ENCODE measurements at places on chromosomes 1 and 21.

GRCh38 chr1:12064073-12064969, 1.2 kb downstream of the TNFRSF8 start:
- no peak for DNase-seq

DNA sequence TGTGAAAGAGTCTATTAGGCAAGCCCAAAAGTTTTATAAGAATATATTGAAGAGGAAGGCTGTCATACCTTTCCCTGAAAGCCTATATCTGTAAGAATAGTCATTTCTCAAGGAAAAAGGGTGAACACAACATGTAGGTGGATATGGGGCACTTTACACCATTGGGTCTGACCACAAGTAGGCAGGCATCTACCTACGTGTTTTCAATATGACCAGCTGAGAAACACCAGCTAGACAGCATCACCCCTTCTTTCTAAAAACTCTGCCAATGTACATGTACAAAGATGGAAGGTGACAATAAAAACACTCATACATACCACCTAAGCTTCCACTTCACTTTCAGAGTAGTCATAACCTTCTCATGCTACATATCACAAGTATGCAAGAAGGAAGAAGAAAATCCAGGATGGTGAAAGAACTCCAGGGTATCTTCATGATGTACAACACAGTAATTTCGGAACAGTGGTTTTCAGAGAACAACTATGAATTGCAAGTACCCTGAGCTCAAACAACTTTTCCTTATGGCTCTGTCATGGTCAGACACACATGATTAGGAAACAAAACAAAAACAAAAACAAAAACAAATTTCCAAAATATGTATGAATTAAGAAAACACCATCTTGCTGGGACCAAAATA, 98.5 kb upstream of the ADGRL2 start:
- no peak for DNase-seq

DNA sequence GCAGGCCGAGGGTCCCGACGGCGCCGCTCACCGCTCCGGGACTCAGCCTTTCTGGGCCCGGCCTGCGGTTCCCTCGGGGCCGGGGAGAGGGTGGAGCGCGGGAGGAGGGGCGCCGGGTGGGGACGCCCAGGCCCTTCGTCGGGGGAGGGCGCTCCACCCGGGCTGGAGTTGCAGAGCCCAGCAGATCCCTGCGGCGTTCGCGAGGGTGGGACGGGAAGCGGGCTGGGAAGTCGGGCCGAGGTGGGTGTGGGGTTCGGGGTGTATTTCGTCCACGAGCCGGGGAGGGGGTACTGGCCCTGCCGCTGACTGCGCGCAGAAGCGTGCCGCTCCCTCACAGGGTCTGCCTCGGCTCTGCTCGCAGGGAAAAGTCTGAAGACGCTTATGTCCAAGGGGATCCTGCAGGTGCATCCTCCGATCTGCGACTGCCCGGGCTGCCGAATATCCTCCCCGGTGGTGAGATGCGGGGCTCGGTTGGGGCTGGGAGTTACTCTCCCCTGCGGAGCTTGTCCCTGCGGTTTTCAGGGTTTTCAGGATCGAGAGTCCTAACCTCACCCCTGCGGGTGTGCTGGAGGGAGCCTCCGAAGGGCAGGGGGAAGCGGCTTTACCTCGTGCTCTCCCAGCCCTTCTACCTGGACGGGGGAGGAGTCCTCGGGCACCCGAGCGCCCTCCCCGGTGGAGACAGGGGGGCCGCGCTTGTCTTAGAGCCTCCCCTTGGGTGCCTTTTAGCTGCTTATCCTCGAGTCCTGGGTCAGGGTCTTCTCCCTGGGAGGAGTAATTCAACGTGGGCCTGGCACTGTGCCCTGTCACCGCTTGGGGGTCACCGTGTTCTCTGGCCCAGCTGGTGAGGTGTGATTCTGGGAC, 2.1 kb downstream of the SAMD11 start:
- no peak for DNase-seq

DNA sequence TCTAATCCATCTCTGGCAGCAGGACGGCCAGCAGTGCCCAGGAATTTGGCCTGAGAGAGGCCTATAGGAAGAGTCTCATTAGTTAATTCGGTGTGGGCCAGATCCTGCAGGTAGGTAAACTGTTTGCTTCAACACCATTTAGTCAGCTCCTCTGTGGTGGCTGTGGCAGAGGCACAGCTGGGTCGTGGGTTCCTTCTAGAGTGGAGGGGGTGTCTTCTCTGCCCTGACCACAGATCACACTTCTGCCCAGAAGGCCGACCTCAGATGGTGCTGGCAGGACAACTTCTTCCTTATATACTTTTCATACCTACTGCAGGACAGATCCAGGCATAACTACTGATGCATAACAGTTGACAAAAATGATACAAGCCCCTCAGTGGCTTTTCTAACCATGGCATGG, 281.4 kb downstream of the RPS6KC1 start:
- no peak for DNase-seq

DNA sequence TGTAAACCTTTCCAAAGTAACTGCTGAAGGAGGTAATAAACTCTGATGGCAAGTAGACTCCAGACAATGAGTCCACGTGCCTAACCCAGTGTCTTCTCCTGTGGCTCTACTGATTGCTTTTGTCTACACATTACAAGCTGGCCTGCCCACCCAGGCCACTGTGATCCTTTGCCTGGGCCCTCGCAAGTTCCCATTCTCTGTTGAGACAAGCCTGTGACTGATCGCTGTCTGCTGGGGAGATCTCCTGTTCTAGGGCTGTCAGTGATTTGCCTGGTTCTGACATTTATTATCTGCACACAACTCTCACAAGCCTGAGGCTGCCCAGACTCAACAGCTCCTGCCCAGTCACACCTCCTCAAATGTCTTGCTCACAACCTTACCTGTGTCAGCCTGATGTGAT, 81.4 kb downstream of the CYYR1 start:
- no peak for DNase-seq

Measured in CD8-positive, alpha-beta T cell (primary cell).